ENCODE measurements at places on chromosomes 3 and 15.

DNA sequence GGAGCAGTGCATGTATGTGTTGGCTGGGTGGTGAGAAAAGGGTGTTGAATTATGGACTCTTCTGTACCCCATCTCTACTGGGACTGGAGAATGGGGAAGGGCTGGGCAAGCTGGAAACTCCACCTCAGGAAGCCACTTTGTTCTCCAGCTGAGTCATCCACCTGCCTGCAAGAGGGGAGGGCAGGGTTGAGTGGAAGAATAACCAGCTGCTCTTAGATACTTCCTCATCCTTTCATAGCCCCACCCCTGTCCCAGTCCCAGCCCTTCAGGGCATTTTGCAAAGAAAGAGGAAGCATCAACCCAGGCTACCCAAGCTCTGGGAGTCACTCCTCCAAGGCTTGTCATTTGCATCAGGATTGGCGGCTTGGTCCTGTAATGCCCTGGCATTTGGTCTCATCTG, 33.1 kb downstream of the RAB11A start:
- DNase-seq = peak; percentile 80

DNA sequence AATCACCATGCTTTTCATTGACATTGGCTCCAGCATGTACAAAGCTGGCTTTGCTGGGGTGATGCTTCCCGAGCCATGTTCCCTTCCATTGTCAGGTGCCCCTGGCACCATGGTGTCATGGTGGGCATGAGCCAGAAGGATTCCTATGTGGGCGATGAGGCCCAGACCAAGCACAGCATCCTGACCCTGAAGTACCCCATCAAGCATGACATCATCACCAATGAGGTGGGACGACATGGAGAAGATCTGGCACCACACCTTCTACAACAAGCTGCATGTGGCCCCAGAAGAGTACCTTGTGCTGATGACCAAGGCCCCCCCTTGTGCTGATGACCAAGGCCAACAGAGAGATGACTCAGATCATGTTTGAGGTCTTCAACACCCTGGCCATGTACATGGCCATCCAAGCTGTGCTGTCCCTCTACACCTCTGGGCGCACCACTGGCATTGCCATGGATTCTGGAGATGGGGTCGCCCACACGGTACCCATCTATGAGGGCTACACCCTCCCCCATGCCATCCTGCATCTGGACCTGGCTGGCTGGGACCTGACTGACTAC, 17.6 kb upstream of the RBP2 start:
- no peak for DNase-seq

- no peak for DNase-seq
Measured at GRCh38 chr3:47888986-47889757, 86.2 kb downstream of the DHX30 start.

DNA sequence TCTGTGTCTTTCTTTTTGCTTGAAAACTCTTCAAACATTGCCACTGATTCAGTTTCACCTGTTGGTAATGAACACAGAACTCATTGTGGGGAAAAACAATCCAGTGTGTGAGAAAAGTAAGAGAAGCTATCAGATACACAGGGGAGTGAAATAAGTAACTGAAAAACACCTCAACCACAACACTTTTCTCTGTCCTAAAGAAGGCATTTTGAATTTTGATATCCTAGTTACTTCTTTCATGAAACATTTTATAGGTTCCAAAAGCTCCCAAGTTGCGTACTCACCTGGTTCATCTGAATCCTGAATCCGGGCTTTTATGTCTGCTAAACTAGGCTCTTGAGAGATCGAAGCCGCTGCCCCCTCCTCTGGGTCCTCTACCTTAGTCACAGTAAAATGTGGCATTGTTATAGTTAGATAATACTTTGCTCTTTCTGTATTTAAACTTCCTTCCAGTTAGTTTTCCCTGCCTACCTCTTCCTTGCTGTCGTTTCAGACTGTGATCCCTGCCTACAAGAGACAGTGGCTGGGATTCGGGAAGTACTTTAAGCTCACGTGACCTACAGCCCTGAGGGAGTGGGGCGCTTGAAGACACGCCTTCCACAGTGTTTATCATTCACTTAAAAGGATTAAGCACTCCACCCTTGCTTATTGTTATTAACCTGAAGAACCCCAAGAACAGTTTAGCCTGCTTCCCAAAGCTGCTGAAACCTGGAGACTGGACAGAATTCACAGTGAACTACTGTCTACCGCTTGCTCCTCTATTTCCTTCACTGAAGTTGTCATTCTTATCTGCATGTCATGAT, 19.1 kb downstream of the SLC12A6 start:
- DNase-seq = peak; percentile 80

DNA sequence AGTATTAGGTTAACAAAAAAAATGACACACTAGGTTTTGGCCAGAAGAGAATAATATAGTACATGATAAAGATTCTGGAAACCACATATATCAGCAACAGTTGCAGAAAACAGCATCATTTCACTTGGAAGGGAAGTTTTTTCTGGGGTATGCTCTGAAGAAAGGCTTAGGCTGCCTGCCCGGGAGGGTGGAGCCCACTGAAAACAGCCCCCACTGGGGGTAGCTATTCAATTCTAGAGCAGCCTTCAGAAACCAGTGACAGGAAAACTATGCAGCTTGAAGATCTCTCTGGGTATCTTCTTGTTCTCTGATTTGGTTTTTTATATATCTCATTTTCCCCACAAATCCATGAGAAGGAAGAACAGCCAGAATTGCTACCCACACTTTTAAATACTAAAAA, 43.2 kb downstream of the ZMAT3 start:
- DNase-seq = no peak
